Spinal cord (tissue), 10 donors: ENCODE measurements at places on chromosomes 7 and 10. TPM values are rescaled to one million over a fixed set of nuclear protein-coding genes. Genes with fewer than 3 reads are reported as not detected.

SCART1 gene
- polyA plus RNA-seq = 2.7 TPM

CTNNA3 gene
- polyA plus RNA-seq = 15.3 TPM

CHST15 gene
- polyA plus RNA-seq = 30.7 TPM

CPED1 gene
- 4.7 TPM for polyA plus RNA-seq

CHST12 gene
- 27.9 TPM for polyA plus RNA-seq

CPXM2 gene
- polyA plus RNA-seq = 22.6 TPM

SYPL1 gene
- 44.3 TPM for polyA plus RNA-seq

CPN1 gene
- polyA plus RNA-seq = 0.25 TPM

PTPRN2 gene
- polyA plus RNA-seq = 69.9 TPM

FBH1 gene
- 74.0 TPM for polyA plus RNA-seq

ITIH5 gene
- 53.3 TPM for polyA plus RNA-seq

HOXA2 gene
- 17.9 TPM for polyA plus RNA-seq

OR6B1 gene
- polyA plus RNA-seq = not detected

HOXA9 gene
- polyA plus RNA-seq = 3.7 TPM

ABCC2 gene
- 0.68 TPM for polyA plus RNA-seq

SHTN1 gene
- 110 TPM for polyA plus RNA-seq

MKX gene
- polyA plus RNA-seq = 2.3 TPM

AVPI1 gene
- 15.2 TPM for polyA plus RNA-seq

ANXA8L1 gene
- polyA plus RNA-seq = not detected

CALML5 gene
- polyA plus RNA-seq = not detected

GNG11 gene
- 14.9 TPM for polyA plus RNA-seq

SLC18A2 gene
- 1.0 TPM for polyA plus RNA-seq

GIMAP5 gene
- 3.0 TPM for polyA plus RNA-seq

SMO gene
- polyA plus RNA-seq = 38.1 TPM

FAM25G gene
- polyA plus RNA-seq = not detected

RGS10 gene
- polyA plus RNA-seq = 27.2 TPM

LEP gene
- polyA plus RNA-seq = 0.15 TPM

ITGB8 gene
- 45.4 TPM for polyA plus RNA-seq

IFIT2 gene
- 9.1 TPM for polyA plus RNA-seq

IQUB gene
- 3.2 TPM for polyA plus RNA-seq

TIMM23 gene
- 74.8 TPM for polyA plus RNA-seq

NPC1L1 gene
- 0.10 TPM for polyA plus RNA-seq

PALD1 gene
- 23.2 TPM for polyA plus RNA-seq

CALHM2 gene
- polyA plus RNA-seq = 11.1 TPM

FBXL13 gene
- polyA plus RNA-seq = 2.2 TPM

TSPAN13 gene
- 97.6 TPM for polyA plus RNA-seq

PRLHR gene
- 0.54 TPM for polyA plus RNA-seq

BHLHA15 gene
- polyA plus RNA-seq = 4.0 TPM

ABCB4 gene
- polyA plus RNA-seq = 1.4 TPM

SPDYE8 gene
- 0.36 TPM for polyA plus RNA-seq

MBL2 gene
- not detected for polyA plus RNA-seq

CYP3A4 gene
- 0.27 TPM for polyA plus RNA-seq

TMEM168 gene
- 27.6 TPM for polyA plus RNA-seq

FKBP6 gene
- polyA plus RNA-seq = 0.39 TPM

FAM107B gene
- polyA plus RNA-seq = 36.4 TPM

MLXIPL gene
- 2.9 TPM for polyA plus RNA-seq

ZNF804B gene
- polyA plus RNA-seq = 2.3 TPM
